ENCODE measurements at places on chromosomes 11 and 22.

DNA sequence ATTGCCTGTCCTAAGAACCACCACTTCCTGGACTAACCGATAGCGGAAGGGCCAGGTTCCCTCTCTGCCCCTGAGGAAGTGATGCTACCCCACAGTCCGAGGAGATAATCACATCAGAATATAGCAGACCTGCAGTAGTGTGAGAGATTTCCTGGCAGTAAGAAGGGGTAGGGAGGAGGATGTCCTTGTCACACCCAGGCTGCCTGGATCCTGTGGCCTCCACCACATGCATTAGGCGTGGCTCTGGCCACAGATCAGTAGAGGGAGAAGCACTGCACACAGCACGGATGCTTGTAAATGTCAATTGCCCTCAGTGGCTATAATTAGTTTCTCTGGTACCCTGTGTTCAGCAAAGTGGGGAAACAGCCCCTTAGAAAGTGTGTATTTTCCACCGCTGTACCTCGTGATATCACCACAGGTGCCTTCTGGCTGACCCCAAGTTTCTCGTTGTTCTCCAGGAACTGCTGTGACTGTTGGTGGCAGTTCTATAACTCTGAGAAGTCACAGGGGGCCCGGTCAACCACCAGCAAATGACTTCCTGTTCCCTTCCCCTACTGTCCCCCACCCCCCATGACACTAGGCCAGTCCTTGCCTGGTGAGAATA lies 61.8 kb downstream of the UBASH3B start:
- DNase-seq, result no peak

DNA sequence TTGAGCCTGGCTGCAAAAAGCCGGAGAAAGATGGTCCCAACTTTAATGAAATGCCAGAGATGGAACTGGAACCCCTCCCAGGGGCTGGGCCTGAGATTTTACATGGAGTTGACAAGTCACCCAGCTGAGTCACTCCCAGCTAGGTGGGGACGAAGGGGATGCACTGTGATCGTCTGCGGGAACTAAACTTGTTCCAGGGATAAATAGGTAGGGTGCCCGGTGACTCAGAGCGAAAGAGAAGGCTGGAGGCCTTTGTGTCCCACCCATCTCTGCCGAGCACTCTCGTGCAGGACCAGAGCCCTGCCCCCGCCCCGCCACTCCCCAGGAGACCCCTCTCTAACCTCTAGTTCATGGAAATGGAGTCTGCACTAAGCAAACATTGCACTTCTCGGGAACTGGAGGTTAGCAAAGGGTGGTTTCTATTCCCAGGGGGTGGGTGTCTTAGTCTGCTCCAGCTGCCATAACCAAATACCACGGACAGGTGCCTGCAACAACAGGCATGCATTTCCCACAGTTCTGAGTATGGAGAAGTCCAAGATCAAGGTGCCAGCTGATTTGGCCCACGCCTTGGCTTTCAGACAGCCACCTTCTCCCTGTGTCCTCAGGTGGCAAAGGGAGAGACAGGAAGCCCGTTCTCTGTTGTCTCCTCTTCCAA lies 60.7 kb upstream of the FADD start:
- no peak for DNase-seq

- DNase-seq, result no peak
Measured at GRCh38 chr11:134142536-134142935, 73.7 kb downstream of the JAM3 start.

GRCh38 chr11:13009921-13010748 lies 1.0 kb downstream of the RASSF10 start:
- peak; percentile 34 for DNase-seq

DNA sequence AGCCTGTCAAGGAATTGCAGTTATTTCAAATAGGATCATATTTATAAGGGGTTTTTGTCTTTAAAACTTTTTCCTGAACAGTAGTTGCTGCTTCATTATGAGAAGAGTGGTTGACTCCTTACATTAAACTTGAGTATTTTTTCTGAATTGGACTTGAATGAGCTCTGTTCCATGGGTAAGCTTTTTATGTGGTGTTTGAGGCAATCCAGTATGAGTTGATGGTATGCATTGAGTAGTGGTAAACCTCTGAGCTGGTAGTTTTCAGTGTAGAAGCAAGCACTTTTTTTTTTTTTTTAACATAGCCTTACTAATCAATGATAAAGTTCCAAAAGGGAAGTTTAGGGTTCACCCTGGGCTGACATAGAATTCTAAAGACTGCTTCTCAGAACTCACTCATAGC lies 3.4 kb downstream of the KMT2A start:
- DNase-seq, result no peak

DNA sequence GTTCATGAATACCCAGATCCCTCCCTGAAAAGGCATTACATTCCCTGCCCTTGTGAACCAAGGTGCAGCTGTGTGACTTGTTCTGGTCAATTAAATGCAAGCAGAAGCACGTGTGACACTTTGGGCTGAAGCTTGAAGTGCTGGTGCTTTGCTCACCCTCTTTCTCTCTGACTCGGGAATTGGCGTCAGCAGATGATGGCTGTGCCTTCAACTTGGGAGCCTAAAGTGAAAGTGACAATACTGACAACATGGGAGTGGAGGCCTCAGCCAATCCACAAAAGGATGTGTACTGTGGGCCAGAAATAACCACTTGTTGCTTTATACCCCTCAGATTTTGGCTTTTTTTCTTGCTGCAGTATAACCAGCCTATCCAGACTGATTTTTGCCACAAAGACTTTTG lies 148.3 kb upstream of the THY1 start:
- no peak for DNase-seq

DNA sequence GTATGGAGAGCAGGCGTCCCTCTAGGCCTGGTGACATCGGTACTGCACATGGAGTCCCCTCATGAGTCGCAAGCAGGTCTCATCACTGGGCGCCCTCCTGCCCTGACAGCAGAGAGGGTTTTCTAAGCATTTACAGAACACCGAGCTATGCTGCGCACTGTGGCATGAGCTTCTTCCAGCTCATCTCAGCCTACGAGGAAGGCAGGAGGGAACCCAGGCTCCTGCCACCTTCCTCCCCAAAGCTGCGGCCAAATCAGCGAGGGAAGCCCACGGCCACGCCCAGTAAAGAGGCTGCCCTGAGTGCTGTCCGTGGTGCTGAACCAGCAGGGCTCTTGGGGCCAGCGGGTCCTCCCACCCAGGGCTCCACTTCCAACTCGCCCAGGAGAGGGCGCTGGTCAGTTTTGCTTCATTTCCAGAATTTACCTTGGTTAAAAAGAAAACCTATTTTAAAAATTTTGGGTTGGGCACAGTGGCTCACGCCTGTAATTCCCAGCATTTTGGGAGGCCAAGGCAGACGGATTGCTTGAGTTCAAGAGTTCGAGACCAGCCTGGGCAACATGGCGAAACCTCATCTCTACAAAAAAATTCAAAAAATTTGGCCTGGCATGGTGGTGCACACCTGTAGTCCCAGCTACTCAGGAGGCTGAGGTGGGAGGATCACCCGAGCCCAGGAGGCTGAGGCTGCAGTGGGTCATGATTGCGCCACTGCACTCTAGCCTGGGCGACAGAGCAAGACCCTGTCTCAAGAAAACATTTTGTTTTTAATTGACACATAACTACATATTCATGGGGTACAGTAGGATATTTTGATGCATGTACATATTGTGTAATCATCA lies 34.2 kb downstream of the PHF21B start:
- peak; percentile 92 for DNase-seq

DNA sequence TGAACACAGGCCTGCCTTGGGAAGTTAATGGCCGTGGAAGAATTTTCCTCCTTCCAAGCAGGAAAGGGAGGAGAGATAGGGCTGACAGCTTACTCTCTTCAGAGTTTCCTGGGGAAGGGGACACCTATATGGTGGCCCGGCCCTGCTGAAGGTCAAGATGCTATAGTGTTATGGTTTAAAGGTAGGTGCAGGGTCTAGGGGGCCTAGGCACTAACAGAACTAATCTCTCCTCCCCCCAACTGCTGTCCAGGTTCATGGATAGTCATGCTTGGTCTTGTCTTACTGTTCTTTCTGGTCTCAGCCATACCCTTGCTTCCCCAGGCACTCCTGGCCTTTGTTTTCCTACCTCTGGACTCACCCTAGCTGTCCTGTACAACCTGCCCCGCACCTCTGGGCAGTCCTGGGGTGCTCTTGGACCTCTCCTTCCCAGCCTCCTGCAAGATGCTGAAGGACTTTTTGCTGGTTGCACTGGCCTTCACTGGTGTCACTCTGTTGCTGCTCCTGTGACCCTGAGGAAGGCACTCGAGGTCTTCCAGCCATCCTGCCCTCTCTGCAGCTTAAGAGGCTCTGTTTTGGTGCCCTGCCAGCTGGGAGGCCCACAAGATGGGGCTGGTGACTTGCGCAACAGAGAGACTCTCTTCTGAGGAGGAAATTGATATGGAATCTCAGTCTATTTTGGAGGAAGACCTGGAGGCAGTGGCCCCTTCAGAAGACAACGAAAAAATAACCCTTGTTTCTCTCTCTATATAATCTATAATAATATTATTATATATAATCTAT lies 17.9 kb downstream of the SEC14L3 start:
- DNase-seq, result peak; percentile 67

DNA sequence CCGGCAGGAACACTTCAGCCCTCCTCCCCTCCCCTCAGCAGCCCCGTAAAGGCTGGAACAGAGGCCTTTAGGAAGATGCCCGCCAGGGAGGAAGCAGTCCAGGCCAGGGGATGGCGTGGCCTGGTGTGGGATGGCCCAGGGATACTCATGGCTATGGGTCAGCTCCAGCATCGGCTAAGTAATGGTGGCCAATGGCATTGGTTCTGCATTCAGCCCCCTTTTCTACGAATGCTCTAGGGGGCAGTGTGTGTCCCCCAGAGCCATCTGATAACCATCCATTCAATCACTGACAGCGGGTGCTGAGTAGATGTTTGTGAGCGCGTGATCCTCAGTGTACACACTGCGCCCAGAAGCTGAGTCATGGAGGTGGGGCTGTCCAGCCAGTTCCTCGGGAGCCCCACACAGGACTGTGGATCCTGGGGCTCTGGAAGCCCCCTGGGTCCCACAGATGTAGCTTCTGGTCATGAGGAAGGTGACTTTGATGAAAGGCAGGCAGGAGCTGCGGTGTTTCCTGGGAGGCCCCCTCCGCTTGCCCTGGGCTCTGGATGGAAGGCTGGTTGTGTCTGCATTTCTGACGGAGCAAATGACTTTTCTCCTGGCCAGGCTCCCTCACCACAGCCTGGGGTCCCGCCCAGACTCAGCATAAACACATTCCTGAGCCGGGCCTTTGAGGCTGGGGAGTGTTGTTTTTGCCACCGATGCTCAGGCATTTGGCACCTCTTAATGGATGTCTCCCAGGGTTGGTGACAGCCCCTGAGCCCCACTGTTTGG lies 46.5 kb downstream of the FBLN1 start:
- DNase-seq, result no peak

- DNase-seq, result peak; percentile 75
Measured at GRCh38 chr22:39967996-39968972, 8.1 kb downstream of the TMA7B start.

- DNase-seq, result no peak
Measured at GRCh38 chr11:38824573-38824972, 2226.5 kb upstream of the RAG2 start.

DNA sequence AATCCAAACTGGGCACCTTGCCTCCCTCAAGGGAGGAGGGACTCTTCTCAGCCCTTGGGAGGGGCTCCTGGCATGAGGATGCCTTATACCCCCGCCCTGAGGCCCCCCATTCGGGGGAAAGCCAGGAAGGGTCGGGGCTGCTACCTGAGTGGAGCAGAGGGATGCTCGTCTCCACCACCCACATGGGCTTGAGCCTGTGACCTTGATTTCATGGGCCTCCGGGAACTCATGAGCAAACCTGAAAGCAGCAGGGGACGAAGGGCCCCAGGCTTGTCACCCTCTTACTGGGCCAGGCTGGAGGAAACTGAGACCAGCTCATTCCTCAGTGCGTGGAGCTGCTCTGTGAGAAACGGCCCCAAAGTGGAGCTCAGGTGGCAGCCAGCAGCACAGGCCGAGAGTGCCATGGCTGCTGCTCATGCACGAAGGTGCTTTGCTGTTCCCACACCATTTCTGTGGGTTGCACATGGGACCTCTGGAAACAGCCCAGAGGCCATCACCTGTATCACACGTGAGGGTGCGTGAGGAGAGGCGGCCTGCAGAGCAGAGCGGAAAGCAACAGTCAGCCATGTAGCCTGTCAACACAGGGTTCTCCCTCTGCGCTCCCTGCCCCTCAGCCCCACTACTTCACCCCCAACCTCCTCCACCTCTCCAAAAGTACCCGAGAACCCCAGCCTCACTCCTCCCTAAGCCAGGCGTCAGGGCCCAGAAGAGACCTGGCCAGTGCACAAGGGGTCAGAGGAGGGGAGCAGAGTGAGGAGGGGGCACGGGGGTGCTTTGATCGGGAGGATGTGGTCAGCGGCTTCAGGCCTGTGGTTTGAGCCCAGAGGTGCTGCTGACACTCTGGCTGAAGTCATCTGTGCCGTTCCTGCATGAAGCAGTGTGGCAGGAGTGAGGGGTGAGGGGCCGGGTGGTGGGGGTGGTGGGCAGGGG lies 14.1 kb upstream of the IL2RB start:
- no peak for DNase-seq

GRCh38 chr22:26585104-26585790 lies 4.7 kb downstream of the TPST2 start:
- DNase-seq, result peak; percentile 98

DNA sequence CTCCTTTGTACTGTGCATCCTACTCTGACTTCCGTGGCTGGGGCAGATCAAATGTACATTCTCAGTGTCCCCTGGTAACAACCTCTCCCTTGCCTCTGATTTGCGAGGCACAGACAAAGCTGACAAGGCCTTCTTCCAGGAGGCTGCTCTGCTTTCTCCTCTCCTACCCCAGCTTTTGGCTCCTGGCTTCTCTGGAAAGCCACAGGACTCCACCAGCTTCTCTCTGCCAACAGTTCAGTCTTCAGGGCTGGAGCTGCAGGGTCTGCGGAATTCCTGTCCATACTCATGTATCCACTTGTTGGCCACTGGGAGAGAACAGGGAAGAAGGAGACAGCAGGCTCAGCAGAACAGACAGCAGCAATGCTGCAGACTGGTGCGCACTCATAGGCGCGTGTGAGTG lies 44.4 kb downstream of the P4HA3 start:
- no peak for DNase-seq

GRCh38 chr11:59271811-59272327 lies 59.1 kb upstream of the MPEG1 start:
- DNase-seq, result no peak

DNA sequence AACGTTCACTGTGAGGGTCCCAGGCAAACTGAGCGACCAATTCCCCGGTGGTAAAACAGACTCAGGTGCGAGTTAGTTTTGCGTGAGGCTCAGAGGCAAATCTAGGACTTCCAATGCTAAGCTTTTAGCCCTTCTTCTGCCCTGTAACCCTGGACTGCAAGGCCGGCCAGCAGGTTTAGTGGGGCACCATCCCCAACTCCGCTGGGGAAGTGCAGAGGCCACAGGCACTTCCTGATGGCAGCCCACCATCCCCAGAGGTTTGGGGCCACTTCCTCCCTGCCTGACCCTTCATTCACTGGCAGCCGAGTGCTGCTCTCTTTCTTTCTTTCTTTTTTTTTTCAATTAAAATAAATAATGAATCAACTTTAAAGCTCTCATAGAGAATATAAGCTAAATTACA lies 124.6 kb upstream of the B3GAT1 start:
- no peak for DNase-seq

GRCh38 chr11:76601272-76601671 lies 69.3 kb downstream of the LRRC32 start:
- DNase-seq, result peak; percentile 12

All from testis (tissue), 5 donors.